Amygdala (tissue), 56 donors: ENCODE measurements at places on chromosomes 13 and 19.

GRCh38 chr13:34349091-34349722 lies 531.3 kb downstream of the RFC3 start:
- DNase-seq, result no peak

DNA sequence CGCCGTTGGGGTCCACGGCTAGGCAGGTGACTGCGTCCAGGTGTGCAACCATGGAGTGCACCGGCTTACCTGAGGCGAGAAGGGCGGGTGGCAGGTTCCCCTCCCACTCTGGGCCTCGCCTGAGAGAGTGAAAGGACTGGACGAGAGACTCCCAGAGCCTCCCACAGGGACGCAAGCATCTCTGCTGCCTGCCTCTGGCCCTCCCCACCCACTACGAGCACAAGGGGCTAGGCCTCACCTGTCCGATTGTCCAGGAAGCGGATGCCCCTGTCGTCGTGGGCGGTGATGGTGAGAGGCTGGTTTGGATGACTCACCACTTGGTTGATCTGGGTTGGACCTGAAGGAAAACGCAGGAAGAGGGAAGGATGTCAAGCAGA lies 5.1 kb upstream of the PRKD2 start:
- DNase-seq, result no peak

DNA sequence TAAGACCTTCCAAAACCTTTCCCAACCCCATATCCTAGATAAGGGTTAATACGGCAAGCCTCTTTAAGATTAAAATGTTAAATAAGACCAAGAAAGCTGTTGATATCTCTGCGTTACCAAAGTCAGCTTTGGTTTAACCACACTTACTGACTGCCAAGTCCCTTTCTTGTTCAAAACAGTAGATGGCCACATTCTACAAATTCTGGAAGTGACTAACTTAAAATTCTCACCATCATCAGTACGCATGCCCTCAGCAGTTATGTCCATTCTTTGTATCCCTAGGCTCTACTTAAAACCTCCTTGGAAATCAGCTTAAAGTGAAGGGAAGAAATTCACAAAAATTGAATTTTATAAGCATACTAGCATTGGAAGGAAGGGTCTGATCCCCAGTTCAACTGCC lies 23.6 kb downstream of the SOHLH2 start:
- no peak for DNase-seq

- no peak for DNase-seq
Observed at GRCh38 chr13:97125810-97126738, 96.1 kb upstream of the MBNL2 start.

- no peak for DNase-seq
Observed at GRCh38 chr13:109918179-109918711, 131.9 kb upstream of the IRS2 start.

GRCh38 chr19:45508417-45508860 lies 1.2 kb downstream of the VASP start:
- DNase-seq, result no peak

DNA sequence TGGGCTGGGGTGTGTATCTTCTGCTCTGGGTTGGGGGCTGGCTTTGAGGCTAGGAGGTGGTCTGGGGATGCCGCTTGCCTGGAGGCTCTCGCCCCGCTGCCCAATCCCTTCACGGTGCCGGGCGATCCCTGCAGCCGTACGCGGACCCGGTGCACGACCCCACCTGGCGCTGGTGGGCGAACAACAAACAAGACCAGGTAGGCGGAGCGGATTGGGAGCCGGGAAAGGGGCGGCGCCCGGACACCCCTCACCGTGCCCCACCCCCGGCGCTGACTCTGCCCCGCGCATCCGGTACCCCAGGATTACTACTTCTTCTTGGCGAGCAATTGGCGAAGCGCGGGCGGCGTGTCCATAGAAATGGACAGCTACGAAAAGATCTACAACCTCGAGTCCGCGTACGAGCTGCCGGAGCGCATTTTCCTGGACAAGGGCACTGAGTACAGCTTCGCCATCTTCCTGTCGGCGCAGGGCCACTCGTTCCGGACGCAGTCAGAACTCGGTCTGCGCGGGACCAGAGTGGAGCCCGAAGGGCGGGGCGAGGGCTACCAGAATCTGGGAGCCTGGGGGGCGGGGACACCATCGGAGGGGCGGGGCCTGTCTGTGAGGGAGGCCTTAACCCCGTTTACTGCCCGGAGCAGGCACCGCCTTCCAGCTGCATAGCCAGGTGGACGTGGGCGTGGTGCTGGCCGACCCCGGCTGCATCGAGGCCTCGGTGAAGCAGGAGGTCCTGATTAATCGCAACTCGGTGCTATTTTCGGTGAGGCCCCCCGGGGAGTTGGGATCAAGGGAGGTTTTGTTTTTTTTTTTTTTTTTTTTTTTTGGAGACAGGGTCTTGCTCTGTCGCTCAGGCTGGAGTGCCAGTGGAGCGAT lies 12.1 kb upstream of the PSMD8 start:
- DNase-seq, result no peak

GRCh38 chr13:112252804-112253590 lies 123.2 kb upstream of the SPACA7 start:
- DNase-seq, result no peak

GRCh38 chr13:29497137-29497654 lies 98.3 kb downstream of the SLC7A1 start:
- no peak for DNase-seq

DNA sequence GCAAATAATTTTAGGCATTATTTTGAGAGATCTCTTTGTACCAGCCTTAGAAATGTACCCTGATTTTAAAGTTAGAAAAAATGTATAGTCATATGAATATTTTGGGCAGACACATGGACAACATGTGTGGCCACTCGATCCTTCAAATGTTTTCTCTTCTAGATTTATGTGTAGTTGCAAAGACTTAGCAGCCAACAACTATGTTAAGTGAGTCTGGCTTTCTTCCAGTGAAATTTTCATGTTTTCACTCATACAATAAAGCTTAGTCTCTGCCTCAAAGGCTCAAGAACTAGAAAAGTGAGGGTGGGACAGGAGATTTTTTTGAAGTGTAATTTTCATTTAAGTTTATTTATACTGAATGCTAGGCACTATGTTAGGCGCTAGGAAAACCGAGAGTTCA lies 207.7 kb upstream of the DACH1 start:
- DNase-seq, result no peak

DNA sequence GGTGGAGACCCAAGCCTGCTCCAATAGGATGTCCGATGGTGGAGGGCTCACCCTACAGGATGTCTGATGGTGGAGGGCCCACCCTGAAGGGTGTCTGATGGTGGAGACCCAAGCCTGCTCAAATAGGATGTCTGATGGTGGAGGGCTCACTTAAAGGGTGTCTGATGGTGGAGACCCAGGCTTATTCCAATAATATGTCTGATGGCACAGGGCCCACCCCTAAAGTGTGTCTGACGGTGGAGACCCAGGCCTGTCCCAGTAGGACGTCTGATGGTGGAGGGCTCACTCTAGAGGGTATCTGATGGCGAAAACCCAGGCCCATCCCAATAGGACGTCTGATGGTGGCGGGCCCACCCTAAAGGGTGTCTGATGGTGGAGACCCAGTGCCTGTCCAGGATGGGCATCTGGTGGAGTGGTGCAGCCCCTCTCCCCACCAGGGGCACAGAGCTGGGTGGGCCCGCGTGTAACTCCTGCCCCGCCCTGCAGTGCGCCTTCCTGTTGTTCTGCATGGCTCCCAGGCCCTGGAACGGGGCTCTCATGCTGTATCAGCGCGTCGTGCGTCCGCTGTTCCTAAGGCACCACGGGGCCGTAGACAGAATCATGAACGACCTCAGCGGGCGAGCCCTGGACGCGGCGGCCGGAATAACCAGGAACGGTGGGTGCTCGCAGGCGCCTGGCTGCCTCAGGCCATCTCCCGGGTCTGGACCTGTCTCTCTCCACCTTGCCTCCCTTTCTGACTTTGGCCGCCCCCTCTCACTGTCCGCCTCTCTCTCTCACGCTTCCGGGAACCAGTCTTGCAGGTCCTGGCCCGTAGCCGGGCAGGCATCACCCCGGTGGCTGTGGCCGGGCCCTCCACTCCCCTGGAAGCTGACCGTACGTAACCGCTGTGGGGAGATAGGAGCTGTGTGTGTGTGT lies 5.1 kb downstream of the REEP6 start:
- no peak for DNase-seq

DNA sequence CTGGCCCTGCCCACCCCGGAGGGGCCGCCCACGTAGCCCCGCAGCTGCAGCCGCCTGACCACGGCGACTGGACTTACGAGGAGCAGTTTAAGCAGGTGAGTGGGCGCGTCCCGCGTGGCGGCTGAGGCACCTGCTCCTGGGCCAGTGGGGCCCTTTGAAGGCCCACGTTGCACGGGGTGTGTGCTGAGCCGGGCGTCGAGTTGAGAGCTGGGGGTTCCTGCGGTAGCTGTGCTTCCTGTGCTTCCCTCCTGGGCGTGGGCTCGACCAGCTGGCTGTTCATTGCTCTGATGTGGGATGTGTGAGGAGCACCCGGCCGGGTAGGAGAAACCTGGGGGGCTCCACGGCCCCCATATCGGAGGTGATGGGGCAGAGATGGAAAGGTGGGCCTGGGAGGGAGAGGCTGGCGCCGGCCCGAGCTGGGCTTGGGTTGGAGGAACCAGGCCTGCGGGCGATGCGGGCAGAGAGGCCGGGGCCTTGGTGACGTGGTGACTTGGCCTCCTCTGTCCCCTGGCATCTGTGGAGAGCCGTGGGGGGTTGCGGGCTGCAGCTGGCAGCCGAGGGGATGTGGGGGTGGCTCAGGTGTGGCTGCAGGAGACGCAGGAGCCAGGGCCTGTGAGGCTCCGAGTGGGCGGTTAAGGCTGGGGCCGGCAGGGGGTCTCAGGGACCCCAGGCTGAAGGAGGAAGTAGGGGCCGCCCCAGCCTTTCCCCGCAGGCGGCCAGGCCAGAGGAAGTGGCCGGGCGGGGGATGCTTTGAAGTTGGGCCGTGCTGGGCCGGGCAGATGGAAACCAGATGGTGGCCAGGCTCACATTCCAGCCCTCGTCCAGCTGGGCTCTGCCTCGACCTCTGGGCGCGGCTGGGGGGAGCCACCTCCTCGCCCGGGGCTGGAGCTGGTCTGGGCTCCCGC lies 7.1 kb downstream of the ARID3A start:
- DNase-seq, result no peak

- DNase-seq, result no peak
Observed at GRCh38 chr13:47144782-47145181, 247.9 kb upstream of the HTR2A start.

DNA sequence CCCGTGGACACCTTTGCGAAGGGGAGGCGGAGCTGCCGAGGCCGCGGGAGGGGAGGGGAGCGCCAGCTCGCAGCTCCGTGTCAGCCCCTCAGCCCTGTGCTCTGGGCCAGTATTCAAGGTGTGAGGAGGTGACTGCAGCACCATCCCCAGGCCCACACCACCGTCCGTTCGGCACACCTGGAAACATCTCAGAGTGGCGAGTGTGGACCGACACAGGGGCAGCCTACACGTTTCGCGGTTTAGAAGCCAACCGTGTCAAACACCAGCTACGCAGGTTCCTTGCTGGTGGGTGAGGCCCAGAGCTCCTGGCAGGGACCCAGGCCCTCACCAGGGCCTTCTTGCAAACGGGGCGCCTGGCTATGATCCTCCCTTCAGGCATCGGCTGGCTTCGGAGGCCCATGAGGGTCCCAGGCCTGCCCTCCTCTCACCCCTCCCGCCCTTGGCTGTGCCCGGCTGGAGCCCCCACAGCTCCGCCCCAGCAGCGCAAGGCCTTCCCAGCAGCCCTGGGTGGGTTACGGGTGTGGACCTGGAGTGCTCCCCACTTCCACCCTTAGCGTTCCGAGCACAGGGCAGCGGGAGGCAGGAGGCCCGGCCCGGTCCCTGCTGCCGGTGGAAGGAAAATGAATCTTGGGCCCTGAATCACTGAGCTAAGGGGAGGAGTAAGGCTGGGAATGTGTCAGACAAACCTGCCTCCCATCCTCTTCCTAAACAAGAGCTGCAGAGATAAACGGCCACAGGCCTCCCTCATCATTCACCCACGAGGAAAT lies 1.2 kb downstream of the C13orf46 start:
- no peak for DNase-seq

DNA sequence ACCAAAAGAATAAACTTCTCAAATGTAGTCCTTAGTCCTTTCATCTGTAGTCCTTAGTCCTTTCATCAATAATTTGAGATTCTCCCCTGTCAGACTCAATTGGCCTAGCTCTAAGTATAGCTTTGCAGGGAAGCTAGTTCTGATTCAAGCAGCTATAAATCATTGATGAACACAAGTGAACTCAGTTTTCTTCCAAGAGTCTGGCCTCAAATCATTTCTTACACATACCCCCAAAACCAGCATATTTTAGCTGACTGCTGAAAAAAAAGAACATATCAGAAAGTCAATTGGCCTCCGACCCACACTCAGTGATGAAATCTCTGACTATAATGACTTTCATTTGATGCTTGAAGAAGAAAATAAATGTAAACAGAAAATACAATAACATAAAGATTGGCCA lies 64.9 kb downstream of the TNFSF11 start:
- no peak for DNase-seq

DNA sequence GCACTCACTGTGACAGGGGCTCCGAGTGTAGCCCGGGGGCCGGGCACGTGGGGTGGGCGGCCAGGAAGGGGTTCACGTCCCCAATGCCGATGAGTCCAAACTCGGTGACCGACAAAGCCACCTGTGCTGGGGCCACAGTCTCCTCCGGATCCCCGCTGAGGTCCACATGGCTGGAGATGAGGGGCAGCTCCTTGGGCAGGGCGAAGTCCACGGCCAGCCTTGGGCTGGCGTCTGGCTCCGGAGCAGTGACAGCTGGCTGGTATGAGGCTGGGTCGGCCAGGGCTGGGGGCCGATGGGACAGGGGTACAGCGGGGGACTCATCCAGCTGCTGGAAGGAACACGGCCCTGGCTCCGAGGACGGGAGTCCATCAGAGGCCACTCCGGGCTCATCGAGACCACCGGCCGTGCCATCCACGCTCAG lies 15.9 kb upstream of the PLPP2 start:
- no peak for DNase-seq

DNA sequence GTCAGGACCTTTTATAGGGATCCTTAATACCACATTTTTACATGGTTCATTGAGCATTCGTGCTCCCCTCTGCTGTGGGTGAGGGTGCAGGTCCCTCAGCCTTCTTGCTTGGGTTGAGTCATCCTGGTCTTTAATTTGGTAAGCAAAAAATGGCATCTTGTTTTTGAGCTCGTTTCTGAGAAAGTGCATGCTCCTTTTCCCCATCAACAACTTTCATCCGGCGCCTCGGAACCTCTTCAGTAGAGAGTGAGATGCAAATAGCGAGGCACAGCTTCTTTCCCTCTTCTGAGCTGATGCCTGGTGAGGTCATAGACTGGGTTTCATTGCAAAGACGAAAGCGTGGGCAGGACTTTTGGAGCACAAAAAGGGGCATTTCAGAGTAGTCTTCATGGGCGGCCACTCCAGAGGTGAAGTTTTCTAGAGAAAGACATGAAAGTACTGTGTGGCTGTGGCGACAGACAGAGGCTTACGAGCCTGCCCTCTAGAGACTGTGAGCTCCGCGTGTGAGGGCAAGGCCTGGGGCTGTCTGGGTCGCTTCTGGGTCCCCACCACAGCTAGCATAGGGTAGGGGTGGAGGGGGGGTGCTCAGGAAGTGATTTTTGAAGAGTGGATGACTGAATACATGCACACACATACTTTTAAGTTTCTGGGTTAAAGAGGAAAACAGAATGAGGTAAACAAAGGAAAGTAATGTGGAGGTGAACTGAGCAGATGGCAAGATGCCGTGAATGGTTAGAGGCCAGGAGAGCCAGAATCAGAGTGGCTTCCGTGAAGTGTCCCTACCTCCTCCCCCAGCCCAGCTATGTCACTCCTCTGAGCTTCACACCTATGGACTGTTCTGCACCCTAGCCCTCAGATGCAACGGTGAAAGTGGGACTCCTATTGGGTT lies 44.3 kb downstream of the BBC3 start:
- DNase-seq, result no peak

GRCh38 chr13:112442483-112443090 lies 66.4 kb downstream of the SPACA7 start:
- no peak for DNase-seq

GRCh38 chr19:3873151-3873550 lies 4.3 kb upstream of the ZFR2 start:
- DNase-seq, result no peak

GRCh38 chr13:100235311-100235901 lies 146.5 kb downstream of the PCCA start:
- no peak for DNase-seq
